Esophagus squamous epithelium (tissue), 5 donors: ENCODE measurements at places on chromosomes 6 and 20. TPM values are rescaled to one million over a fixed set of nuclear protein-coding genes. Genes with fewer than 3 reads are reported as not detected.

SH3BGRL2 gene
- total RNA-seq = 48.9 TPM

DNA sequence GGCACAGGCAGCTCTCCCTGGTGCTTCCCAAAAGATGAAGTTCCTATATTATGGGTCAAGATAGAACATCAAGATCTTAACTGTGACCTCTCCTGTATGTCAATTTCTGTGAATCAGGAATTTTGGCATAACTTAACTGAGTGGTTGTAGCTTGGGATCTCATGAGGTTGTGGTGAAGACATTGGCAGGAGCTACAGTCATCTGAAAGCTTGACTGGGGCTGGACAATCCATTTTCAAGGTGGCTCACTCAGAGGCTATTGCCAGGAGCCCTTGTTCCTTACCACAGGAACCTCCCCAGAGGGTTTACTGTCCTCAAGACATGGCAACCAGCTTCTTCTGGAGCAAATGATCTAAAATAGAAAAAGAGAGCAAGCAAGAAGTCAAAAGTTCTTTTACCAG is 252.2 kb downstream of the ADGB start:
- H3K4me1 ChIP-seq = no peaks in the 10 kb centered on the region
- H3K4me3 ChIP-seq = no peak overlapping the region
- no peaks in the 10 kb centered on the region for H3K27me3 ChIP-seq

DNA sequence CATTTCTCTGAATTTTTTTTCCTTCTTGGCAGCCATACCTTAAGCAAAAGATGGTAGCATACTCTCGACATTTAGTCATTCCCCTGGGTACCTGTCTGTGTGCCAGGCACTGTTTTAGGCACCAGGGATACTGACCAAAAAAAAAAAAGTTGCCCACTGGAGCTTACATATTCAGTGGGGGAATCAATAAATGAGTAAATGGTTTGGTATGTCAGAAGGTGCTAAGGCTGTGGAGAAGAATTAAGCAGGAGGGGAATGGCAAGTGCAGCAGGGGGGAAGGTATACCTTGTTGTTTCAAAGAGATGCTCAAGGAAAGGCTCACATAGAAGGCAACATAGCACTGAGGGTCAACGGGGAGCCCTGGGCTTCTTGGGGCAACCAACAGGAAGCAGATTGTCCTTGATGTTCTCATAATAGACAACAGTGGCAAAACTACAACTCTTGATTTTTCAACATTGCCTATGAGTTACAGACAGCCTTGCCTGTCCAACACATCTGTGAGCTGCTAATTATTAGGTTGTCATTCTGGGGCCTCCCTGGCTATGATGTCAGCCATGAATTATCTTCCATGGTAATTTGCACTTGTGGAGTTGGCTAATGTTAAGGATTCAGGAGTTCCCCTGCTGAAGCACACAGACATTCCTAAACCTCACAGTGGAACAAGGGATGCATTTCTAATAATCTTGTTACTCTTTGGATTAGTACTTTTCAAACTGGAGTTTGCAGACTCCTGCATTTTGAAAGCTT is 19.6 kb downstream of the NT5E start:
- no peaks in the 10 kb centered on the region for H3K36me3 ChIP-seq
- H3K4me1 ChIP-seq = peaks cover 16% of the 10 kb centered on the region
- H3K27me3 ChIP-seq = no peaks in the 10 kb centered on the region
- DNase-seq = no peak
- no peak overlapping the region for H3K27ac ChIP-seq
- H3K4me3 ChIP-seq = no peak overlapping the region

AVP gene
- not detected for total RNA-seq

DNA sequence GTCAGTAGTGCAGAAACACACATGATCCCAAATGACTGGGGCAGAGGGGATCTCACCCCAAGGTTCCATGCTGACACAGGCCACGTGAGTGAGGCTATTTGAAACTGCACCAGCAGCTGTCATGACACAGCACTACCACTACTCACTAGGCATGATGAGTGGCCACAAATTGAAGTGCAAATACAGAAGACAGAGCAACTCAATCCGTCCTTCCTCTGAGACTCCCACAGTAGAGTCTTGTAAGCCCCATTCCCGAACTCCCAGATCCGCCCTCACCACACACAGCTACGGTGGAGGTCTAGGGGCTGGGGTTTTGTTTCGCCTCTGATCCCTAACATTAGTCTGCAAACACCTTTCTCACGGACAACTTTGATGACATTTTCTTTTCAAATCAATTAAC is 113.3 kb upstream of the NUP153 start:
- H3K27me3 ChIP-seq = no peaks in the 10 kb centered on the region
- H3K4me1 ChIP-seq = no peaks in the 10 kb centered on the region
- peaks cover 60% of the 10 kb centered on the region for H3K36me3 ChIP-seq
- no peak overlapping the region for H3K4me3 ChIP-seq

DNA sequence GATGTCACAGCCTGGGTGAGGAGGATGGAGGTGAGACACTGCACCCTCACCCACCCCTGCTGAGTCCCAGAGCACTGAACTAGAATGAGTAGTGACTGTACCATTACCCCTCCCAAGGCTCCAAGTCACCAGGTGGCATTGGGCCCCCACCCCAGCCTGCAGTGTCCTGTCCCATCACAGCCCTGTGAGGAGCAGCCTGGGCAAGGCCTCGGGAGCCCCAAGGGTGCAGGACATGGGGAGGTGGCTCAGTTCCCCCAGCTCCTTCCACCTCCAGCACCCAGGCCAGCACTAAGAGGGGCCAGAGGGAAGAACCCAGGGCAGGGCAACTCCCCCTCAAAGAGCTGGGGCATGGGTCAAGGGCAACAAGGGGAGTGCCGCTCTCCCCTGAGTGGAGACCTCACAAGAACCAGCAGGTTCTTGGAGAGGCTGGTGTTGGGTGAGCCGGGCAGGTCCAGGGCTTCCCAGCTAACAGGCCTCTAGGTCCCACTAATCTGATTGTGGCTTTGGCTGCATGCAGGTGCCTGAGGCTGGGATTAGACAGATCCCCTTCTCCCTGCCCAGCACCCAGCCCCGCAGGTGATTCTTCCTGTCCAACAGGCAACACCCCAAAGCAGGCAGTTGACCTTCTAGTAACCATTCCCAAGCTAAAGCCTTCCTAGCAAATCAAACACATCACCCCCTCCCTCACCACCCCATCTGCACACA is 2.6 kb downstream of the CST4 start:
- no peaks in the 10 kb centered on the region for H3K4me1 ChIP-seq
- no peaks in the 10 kb centered on the region for H3K36me3 ChIP-seq
- H3K27me3 ChIP-seq = no peaks in the 10 kb centered on the region
- DNase-seq = no peak
- H3K4me3 ChIP-seq = no peak overlapping the region

- DNase-seq = no peak
- H3K36me3 ChIP-seq = no peaks in the 10 kb centered on the region
- no peak overlapping the region for H3K27ac ChIP-seq
These were observed 12.3 kb upstream of the LBP start for GRCh38 chr20:38334016-38334415.
